ENCODE measurements at places on chromosomes 2 and 18.

GRCh38 chr2:237987268-237987667 is 20.5 kb downstream of the UBE2F start:
- ATAC-seq = no peak

GRCh38 chr2:158403237-158403636 is 53.3 kb downstream of the CCDC148 start:
- ATAC-seq = no peak

DNA sequence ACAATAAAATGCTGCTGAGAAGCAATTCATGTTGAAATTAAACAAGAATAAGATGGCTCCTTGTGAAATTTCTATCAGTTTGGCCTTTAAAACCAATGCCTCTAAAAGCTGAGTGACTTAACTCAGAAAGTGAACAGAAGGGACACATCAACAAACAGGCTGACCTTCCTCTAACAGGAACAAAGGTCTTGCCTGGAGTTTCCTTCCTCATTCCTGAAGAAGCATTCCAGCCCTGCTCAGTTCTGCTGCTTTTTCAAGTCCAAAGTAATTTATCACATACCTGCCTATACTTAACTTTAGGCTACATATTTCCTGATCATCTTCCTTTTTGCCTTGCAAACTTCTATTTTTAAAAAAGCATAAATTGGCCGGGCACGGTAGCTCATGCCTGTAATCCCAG is 14.1 kb downstream of the PTRHD1 start:
- no peak for ATAC-seq

GRCh38 chr2:111705711-111706336 is 178.2 kb downstream of the ANAPC1 start:
- peak; percentile 68 for ATAC-seq

DNA sequence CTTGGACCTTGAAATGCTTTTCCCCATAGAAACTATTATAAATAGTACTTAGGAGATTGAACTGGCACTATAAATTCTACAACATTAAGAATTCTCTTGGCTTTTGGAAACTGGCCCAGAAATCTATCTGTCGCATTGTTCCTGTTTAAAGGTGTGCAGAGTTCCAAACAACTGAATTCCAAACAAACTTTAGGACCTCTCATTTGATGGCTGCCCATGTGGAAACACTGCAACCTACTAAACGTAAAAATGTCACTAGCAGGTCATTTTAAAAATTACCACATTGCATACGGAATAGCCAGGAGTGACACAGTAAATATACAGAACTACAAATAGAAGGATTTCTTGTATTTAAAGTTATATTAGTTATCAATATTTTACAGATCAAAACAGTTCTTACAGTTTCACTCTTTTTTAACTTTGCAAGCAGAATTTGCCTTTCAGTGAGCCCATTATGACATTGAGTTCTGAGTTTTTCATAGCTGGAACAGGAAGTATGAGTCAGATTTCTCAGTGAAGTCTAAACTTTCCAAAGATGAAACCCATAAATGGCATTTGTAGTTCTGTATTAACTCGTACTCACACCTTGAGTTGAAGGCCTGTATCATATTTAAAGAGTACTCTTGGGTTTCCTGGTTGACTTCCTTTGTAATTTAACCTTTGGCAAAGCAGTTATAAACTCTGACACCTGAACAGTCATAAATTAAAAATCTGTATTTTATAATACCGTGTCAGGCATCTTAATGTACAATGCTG is 142.3 kb upstream of the BOD1L2 start:
- no peak for ATAC-seq

- ATAC-seq = peak; percentile 21
Observed at GRCh38 chr2:232980683-232981082, 32.4 kb downstream of the NGEF start.

- no peak for ATAC-seq
Observed at GRCh38 chr2:188410504-188411235, 119.0 kb downstream of the GULP1 start.

GRCh38 chr2:51003345-51004192 is 28.4 kb downstream of the NRXN1 start:
- ATAC-seq = no peak

- ATAC-seq = no peak
Observed at GRCh38 chr18:55213586-55213985, 254.3 kb upstream of the CCDC68 start.

- ATAC-seq = no peak
Observed at GRCh38 chr2:57204364-57204763, 842.2 kb upstream of the VRK2 start.

Measured in motor neuron (in vitro differentiated cells).